HEK293T (cell line): ENCODE measurements at places on chromosomes 13 and 19.

DNA sequence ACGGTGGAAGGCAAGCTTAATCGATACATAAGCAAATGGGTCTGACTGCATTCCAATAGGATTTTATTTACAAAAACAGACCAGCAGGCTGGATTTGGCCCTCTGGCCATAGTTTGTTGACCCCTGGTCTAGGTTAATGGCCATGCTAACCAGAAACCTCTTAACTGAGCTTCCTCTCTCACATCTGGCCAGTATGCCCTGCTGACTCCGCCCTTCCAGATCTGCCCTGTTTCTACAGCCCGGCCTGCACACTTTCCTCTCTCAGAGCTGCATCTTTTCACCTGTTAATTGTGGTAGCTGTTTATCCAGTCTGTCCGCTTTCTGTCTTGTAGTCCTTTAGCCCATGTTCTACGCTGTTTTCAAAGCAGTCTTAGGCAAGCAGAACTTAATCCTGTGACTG, 25.6 kb downstream of the EDNRB start:
- no peak for DNase-seq

- DNase-seq = no peak
Observed at GRCh38 chr19:10295305-10295846, 5.6 kb downstream of the ICAM5 start.

- no peak for DNase-seq
Observed at GRCh38 chr13:43805071-43805468, 18.3 kb upstream of the ENOX1 start.

DNA sequence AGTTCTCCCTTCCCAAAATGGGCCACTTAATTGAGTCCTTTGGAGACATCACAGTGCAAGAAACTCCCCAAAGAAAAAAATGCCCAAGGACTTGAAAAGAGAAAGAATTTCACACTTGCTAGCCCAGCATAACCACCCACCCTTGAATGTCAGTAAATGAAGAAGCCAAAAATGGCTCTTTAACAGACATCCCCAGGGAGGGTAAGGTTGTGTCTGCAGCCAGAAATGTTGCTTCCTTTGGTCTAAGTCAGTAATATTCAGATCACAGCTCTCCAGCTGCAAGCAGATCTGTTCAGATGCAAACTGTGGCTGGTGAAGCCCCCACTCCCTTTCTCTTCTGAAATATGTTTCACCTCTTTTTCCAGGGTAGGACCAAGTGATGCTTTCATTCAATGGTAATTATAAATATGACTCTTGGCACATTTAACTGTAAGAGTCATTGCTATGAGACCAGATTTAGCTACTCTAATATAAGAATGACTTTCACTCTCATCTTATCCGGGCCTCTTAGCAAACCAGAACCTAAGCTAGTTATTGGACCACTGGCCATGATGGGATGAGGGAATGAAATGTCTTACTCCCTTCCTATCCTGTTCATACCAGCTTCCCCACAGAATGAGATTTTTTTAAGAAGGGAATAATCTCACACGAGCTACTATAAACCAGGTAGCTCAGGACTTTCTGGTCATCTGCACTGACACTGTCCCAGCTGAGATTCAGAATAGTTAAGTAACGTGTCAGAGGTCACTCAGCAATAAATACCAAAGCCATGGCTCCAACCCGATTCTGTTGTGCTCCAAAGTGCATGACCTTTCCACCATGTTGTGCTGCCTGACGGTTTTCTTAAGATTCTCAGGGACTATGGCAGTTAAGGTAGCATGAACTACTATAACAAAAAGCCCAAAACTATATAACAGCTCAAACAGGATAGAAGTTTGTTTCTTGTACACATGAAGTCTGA, 234.1 kb downstream of the FOXO1 start:
- no peak for DNase-seq

- DNase-seq = no peak
Observed at GRCh38 chr13:92260363-92260762, 861.9 kb downstream of the GPC5 start.

- DNase-seq = no peak
Observed at GRCh38 chr19:38033658-38034491, 126.9 kb downstream of the SIPA1L3 start.

DNA sequence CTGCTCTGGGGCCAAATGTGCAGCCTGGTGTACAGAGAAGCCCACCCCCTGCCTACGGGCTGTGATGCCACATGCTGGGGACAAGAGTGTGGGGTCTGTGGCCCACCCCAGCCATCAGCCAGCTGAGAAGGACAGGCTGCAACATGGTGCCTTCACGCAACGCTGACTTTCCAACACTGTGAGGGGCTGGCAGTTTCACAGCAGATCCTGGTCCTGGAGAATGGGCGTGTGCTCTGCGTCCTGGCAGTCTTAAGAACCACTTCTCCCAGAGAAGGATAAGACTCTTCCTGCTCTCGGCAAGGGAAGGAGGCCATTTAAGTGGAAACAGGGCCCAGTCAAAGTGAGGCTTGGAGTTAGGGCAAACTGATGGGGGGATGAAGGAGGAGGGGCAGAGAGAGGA, 4.6 kb downstream of the LRRC4B start:
- DNase-seq = no peak

- no peak for DNase-seq
Observed at GRCh38 chr13:25796474-25796873, 255.3 kb downstream of the SHISA2 start.

DNA sequence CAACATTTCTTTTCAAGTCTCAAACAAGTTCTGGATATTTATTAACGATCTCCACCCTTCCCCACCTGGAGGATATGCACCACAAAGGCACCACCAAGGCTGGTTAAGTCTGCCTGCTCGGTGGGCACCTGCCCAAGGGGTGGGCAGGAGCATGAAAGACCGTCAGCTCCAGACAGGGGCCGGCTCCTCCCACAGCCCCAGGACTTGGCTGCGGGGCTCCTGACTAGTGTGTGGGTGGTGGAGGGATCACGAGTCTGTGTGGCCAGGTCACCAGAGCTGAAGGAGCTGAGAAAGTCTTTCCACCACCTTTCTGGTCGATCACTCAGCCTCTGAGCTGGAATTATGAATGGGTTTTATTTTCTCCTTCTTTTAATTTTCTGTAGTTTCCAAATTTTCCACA, 7.8 kb downstream of the SLC7A1 start:
- no peak for DNase-seq

DNA sequence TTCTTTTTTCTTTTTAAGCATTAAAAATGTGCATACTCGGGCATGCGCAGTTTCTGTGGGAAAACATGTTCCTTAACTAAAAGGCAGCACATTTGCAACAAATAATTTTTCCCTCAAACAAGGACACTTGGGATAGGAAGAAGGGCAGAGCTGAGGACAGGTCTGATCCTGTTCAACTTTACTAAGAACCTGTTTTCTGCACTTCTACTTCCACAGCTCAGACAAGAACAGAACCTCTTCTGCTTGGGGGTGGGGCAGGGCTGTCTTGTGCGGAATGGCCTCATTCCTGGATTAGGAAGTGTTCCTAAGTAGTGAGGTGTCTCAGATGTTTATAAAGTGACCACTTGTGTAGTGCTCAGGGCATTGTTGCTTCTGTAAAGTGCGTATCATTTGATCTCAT, 18.3 kb downstream of the SAFB start:
- DNase-seq = no peak

DNA sequence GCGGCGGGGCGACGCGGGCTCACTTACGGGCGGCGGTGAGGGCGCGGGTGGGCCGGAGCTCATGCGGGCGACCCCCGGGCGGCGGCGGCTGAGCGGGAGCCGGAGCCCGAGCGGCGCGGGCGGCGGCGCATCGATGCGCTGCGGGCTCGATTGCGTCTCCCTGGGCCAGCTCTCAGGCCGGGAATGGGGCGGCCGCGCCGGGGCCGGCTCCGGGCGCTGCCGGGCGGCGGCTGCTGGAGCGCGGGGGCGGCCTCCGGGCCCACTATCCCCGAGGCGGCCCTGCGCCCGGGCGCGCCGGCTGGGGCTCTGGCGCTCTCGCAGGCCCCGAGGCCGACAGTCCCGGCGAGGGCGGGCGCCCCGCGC, 1.4 kb upstream of the TSHZ3 start:
- peak; percentile 53 for DNase-seq

DNA sequence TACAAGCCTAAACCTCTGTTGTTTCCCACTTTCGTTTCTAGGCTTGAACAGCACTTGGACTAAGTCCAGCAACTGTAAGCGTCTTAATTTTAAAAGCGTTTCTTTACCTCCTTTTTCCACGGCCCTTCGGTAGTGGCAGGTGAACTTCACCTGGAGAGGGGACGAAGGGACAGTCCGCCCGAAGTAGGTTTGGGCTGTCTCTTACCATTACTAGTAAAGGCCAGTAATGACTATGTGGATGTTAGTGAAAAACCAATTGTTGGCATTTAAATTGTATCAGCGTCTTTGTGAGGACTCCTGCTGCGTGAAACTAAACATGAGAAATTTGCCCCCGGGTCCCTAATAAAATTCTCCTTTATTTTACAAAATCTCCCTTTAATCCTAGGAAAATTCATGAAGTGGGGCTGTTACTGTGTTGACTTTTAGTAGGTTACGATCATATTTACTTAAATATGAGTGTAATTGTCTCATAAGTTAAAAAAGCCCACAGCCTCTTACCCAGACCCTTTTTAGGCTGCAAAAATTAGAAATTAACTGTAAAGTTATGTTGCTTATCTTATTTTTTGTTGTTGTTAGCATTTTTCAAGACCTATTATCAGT, 983 bp downstream of the ITM2B start:
- no peak for DNase-seq

DNA sequence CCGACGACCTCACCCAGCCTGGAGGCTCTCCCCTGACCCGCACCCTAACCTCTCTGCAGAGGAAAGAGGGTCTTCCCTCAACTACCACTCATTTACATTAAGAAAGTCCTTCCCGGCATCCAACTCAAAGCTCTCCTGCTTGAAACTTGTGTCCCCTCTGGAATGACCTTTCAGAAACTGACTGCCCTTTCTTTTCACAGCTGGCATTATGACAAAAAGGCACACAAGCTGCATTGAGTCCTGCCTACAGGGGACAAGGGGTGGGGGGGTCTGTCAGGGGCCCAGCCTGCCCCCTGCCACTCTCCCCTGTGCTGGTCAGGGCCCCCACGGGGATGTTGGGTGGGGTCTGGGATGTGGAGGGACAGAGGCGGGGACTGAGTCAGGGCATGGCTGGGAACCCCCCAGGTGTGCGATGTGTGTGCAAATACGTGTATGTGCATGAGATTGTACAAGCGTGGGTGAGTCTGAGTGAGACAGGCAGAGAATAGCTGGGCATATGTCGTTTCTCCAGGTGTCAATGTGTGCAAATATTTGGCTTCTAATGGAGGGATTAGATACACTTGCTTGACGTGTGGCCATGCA, 2.0 kb downstream of the COL5A3 start:
- DNase-seq = no peak

GRCh38 chr13:114056205-114057013, 76.0 kb downstream of the RASA3 start:
- no peak for DNase-seq

DNA sequence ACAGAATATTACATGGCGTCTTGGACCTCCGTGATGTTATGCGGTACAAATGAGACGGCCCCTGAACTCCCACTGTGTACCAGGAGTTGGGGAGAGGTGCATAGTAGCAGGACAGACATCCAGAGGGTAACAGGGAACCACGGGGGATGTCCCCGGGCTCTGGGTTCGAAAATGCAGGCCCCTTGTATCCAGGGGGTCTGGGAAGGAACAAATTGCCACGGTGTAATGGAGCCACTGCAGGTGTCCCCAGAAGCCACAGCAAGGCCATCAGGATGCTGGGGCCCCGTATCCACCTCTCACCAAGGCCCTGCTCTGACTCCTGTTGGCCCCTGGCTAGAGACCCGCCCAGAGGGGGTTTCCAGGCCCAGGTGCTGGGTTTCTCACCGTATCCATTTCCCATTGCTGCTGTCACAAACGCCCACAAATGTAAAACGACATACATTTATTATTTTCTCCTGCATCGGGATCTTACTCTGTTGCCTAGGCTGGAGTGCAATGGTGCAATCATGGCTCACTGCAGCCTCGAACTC, 77.8 kb downstream of the INSR start:
- no peak for DNase-seq

- DNase-seq = no peak
Observed at GRCh38 chr19:53165691-53166091, 6.8 kb upstream of the ZNF347 start.

DNA sequence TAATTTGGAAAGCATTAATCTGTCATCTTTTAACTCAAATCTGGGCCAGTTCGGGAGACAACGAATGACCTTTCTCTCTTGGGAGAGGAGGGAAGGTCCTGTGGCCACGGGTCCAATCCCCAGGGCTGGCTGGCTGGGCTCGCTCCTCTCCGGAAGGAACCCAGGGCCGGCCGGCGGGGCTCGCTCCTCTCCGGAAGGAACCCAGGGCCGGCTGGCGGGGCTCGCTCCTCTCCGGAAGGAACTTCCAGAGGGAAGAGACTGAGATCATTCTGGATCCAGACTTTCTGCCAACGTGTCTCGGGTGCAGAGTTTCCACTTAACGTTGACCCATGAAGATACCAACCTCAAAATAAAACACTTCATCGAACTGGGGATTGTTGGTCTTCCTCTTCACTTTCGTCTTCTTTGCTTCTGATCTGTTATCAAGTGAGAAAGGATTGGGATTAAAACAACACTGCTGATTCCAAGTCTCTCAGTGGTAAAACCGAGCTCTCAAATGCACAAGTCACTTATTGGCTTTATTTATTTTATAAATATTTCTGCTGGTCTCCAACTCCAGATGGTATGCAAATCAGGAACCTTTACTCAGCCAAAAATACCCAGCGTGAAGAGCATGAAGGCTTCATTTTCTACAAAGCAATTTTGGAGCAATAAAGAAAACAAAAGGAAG, 53.3 kb upstream of the C13orf46 start:
- no peak for DNase-seq

DNA sequence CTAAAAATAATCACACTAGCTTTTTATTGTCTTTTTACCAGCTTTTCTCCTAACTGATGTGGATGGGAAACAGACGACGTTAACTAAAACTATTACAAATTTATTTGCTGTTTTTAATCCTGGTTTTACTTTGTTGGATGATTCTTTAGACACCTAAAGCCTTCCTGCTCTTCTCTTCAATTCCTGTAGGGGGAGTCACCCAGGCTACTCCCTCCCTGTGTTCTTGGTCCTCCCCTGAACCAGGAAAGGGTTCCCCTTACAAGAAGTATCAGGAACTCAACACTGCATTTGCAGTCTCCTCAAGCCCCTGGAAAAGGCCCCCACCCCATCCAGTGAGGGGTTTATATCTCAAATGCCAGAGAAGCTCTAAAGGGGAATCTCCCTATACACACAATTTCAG, 206.1 kb downstream of the SUCLA2 start:
- peak; percentile 22 for DNase-seq

- no peak for DNase-seq
Observed at GRCh38 chr19:34172661-34173192, 423 bp downstream of the LSM14A start.

- no peak for DNase-seq
Observed at GRCh38 chr19:47158367-47158791, 27.7 kb downstream of the SAE1 start.
